H1 (cell line): ENCODE measurements at places on chromosomes 12 and 14.

DNA sequence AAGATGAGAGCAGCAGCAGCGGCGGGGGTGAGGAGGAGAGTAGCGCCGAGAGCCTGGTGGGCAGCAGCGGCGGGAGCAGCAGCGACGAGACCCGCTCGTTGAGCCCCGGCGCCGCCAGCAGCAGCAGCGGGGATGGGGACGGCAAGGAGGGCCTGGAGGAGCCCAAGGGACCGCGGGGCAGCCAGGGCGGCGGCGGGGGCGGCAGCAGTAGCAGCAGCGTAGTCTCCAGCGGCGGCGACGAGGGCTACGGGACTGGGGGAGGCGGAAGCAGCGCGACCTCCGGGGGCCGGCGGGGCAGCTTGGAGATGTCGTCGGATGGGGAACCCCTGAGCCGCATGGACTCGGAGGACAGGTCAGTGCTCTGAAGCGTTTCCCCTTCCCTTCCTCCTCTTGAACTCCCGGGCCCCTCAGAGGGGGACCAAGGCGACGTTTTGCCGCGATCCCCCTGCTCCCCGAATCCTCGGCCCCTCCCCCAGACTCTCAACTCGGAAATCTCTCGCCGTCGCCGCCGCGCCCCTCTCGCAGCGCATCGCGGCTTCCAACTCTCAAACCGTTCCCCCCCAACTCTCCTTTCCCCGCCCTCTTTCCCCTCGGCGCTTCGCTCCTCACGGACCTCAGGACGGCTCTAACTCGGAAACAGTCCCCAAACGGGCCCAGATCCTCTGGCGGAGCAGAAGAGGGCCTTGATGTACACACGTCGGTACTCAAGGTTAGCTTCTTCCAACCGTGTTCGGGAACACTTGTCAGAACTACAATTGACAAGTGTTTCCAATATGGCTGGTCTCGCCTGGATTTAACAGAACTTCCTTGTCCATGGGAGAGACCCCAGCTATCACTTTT is 947 bp downstream of the AEBP2 start:
- DNase-seq = no peak

DNA sequence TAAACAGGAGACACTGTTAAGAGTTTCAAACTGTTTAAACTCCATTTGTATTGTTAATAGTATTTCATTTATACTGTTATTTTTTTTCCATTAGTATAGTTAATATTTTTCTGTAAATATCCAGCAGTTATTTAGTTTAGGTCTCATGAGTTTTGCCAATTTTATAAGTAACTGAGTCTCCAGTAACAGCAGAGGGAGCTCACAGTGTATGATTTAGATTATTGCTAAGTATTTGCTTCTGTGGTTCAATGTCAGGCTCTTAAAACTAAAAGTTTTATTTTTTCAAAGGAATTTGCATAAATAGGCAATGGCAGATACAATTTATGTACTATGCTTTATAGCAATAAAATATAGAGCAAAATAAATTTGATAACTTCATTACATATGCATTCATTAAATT is 209.7 kb downstream of the ATXN7L3B start:
- no peak for DNase-seq

DNA sequence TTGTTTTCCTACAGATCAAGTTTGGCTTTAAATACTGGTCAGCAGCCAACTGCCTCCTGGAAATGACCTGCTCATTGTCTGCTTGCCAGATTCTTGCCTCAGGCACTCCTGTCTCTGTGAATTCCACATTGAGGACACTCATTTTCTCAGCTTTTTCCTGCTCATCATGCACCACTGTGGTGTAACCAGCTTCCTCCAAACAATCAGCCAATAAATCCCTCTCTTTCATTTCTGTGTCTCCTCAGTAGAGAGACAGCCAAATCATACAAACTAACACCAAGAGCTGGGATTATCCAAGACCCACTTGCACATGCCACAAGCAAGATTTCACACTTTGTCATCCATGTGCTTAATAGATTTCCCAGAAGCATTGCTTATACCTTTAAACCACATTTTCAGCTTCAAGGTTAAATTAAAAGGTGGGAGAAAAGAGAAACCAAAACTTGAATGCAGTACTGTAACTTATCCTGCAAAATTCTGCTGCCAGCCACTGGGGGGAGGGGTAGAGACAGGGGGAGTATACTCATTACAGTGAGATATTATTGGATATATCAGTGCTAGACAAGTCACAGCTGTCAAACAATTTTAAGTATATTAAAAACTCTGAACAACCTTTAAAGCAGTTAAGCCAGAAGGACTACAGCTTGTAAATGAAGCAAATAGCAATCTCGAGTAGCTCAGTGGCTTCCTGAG is 105.0 kb downstream of the PPP2R5E start:
- no peak for DNase-seq

- DNase-seq = no peak
Observed at GRCh38 chr12:74722709-74723108, 185.1 kb downstream of the ATXN7L3B start.

DNA sequence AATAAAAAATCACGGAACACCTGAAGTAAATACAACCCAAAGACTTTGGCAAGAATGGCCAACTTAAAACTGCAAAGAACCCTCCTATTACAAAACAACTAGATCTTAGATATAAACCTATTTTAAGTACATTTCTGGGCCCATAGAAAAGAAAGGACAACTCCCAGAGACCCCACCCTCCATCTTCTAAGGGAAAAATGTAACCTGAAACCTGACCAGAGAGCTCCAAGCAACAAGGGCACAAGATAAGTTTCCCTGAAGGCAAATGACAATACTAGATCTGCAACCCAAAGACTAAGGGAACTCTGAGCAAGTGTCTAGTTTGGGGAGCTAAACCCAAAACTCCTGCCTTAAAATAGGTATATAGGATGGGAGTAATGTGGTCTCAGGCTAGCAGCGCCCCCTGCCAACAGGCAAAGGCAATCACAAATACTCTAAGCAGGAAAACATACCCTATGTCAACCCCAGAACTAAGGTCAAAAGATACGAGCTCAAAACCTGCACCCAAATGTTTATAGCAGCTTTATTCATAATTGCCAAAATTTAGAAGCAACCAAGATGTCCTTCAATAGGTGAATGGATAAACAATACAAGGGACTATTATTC is 218.9 kb downstream of the ITPR2 start:
- DNase-seq = no peak

DNA sequence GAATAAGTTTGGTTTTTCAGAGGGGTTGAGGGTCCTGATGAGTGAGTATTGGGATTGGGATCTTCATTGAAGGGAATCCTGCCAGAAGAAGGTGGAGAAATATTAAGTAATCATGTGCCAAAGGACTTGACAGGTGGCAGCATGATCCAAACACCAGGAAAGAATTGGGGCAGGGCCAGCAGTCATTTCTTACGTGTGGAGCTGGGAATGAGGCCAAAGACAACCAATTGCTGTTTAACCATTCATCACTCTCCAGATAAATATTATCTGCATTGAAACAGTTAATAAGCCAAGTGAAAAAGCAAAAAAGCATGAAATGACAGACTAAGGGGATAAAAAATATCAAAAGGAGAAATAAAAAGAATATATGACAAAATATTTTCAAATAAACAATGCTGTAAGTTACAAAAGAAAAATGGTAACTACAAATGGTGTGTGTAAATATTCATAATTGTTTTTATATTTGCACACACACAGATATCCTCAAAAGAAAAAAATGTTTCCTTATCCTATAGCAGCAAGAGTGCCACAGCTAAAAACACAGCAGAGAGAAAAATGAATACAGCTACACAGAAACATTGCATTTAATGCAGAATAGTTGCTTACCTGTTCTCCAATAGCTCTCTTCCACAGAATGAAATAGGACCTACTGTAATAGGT is 26.2 kb downstream of the C2CD5 start:
- no peak for DNase-seq
